Heart right ventricle (tissue), 16 donors: ENCODE measurements at places on chromosomes 7 and 10. TPM values are rescaled to one million over a fixed set of nuclear protein-coding genes. Genes with fewer than 3 reads are reported as not detected.

The CYP17A1 gene
- not detected for total RNA-seq

DNA sequence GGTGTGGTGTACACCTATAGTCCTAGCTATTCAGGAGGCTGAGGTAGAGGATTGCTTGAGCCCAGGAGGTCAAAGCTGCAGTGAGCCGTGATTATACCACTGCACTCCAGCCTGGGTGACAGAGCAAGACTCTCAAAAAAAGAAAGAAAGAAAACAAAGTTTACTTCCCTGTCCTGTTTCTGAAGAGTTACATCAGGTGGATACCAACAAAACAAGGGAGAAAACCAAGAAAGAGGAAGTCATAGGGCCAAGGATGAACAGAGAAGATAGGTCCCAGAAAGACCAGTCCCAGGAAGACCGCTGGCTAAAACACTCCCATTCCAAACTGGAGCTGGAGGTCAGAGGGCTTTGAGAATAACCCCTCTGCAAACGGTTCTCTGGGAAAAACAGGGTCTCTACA, 13.5 kb downstream of the MACROH2A2 start:
- no peak overlapping the region for H3K4me3 ChIP-seq
- no peaks in the 10 kb centered on the region for H3K4me1 ChIP-seq
- DNase-seq: no peak

GRCh38 chr7:112143582-112143981, 62.6 kb downstream of the DOCK4 start:
- H3K27me3 ChIP-seq: no peaks in the 10 kb centered on the region
- H3K27ac ChIP-seq: no peak overlapping the region
- H3K36me3 ChIP-seq: no peaks in the 10 kb centered on the region
- H3K4me3 ChIP-seq: no peak overlapping the region

The PNLIPRP3 gene
- not detected for total RNA-seq

DNA sequence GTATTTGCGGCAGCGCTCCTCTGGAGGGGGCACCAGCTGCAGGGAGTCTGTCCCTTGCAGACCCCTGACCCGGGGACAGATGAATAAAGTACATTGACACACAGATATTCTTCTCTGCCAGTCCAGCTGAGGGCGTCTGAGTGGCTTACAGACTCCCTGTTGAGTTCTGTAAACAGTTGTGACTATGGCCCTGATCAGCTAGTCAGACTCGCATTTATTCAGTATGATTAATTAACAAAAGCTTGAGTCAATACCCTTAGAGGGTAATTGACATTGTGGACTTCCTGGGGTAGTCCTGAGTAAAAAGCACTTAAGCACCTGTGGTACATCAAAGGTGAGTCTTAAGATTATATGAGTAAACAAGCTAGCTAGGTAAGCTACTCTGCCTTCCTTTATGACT, 21.0 kb downstream of the ANKRD30A start:
- H3K4me1 ChIP-seq: no peaks in the 10 kb centered on the region
- no peaks in the 10 kb centered on the region for H3K36me3 ChIP-seq
- DNase-seq: no peak
- no peak overlapping the region for H3K27ac ChIP-seq

The FAM131B gene
- 0.07 TPM for total RNA-seq
